ENCODE measurements at places on chromosomes 11 and 22. TPM values are rescaled to one million over a fixed set of nuclear protein-coding genes. Genes with fewer than 3 reads are reported as not detected.

GRCh38 chr11:75858613-75859012 is 43.6 kb downstream of the UVRAG start:
- DNase-seq, result no peak

The RIBC2 gene
- total RNA-seq, result not detected

DNA sequence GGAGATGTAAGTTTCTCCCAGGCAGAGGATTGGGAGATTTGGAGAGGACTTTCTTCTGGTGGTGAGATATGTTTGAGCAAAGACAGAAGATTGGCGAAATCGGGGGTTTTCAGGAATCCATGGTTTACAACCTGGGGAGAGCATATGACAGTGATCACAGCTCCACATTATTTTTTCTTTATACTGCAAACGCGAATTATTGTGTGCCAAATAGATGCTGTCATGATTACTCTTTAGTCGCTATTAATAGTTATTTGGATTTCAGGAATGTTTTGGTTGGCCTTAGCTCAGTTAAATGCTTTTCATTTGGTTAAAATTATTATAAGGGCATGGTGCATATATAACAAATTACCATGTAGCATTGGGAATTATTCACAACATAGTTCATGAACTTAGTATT is 15.2 kb downstream of the ATXN10 start:
- no peak for DNase-seq

The KCNE3 gene
- total RNA-seq, result 1.4 TPM

DNA sequence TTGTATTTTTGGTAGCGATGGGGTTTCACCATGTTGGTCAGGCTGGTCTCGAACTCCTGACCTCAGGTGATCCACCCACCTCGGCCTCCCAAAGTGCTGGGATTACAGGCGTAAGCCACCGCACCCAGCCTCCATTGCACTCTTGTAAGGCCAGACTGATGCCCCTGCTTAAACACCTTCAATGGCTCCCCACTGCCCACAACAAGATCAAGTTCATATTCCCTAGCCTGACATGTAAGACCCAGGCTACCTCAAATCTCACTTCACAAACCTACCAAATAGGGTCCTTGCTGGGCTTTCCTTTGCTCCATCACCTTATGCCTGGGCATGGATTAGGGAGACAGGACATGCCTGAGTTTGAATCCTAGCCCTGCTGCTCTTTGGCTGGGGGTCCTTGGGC is 13.1 kb downstream of the UQCR10 start:
- no peak for DNase-seq

DNA sequence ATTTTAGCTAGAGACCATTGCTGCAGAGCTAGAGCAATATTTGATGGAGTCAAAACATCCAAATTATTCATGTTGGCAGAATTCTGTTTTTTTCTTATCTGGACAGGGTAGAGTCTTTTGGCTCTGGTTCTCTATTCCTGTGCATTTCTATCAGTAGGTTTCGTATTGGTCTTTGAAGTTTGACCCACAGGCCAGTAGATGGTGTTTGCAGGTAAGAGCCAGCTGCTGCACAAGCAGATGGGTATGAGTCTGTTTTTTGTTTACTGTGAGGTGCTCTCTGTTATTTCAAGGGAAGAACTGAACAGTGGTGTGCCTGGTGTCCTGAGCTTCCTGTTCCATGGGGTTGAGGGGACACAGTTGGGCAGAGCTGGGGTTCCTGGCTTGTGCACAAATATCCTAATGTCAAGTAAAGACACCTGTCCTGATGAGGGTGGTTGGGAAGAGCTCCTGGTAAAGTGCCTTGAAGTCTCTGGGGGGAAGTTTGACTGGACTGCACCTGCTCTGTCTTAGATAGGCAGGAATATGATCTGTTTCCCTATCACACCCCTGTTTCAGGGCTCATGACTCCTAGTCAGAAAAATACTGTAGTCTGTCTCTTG is 34.0 kb upstream of the SLC22A25 start:
- no peak for DNase-seq

The MMP8 gene
- not detected for total RNA-seq

The LYVE1 gene
- 254 TPM for total RNA-seq

- DNase-seq, result no peak
Observed at GRCh38 chr11:44445500-44446365, 119.7 kb upstream of the CD82 start.

GRCh38 chr22:25510876-25511275 is 53.6 kb upstream of the GRK3 start:
- no peak for DNase-seq

The B3GAT3 gene
- 42.5 TPM for total RNA-seq

The ZNF215 gene
- total RNA-seq, result 3.7 TPM

DNA sequence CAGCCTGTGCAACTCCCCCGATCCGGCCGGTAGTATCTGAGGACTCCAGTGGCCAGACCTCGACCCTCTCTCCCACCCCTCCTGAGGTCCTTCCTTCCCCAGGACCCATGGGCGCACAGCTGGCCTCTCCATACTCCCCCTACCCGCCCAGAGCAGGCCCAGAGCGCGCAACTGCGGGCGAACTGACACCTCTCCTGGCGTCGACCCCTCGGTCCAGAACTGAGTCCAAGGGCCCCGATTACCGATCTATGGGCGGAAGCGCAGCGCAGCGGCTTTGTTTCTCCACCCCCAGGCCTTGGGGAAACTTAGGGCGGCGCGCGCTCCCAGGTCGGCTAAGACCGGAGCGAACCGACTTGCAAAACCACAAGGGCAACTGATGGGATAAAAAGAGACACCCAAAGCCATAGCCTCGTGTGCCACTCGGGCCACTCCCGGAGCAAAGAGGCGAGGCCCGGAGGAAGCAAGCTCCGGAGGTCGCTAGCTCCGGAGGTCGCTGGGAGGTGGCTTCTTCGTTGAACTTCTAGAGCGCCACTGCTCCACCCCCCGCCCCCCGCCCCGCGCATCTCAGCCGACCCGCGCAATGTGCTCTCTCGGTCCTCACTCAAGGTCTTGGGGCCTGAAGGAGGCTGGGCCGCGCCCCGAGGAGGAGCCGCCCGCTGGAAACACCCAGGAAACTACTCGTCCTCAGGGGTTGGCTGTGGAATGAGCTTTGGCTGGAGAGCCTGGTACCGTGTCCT is 9.8 kb upstream of the ALX4 start:
- DNase-seq, result no peak

DNA sequence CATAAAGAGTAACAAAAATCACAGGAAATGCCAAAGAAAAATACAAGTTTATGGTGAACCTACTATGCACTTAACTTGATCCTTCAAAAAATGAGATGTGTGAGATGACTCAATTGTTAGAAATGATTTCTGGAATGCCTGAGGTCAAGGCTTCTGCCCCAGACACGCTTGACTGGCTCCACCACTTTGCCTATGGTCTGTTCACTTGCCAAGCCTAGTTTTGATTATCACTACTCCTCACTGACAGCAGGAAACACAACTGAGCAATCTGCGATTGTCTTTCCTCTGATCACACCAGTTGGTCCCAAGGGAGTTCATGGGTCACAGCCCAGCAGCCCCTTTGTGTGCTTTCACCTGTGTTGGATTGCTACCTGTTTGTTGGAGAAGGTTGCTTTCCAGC is 20.6 kb upstream of the PRDM10 start:
- DNase-seq, result no peak

GRCh38 chr11:80165744-80166143 is 724.9 kb upstream of the TENM4 start:
- no peak for DNase-seq

DNA sequence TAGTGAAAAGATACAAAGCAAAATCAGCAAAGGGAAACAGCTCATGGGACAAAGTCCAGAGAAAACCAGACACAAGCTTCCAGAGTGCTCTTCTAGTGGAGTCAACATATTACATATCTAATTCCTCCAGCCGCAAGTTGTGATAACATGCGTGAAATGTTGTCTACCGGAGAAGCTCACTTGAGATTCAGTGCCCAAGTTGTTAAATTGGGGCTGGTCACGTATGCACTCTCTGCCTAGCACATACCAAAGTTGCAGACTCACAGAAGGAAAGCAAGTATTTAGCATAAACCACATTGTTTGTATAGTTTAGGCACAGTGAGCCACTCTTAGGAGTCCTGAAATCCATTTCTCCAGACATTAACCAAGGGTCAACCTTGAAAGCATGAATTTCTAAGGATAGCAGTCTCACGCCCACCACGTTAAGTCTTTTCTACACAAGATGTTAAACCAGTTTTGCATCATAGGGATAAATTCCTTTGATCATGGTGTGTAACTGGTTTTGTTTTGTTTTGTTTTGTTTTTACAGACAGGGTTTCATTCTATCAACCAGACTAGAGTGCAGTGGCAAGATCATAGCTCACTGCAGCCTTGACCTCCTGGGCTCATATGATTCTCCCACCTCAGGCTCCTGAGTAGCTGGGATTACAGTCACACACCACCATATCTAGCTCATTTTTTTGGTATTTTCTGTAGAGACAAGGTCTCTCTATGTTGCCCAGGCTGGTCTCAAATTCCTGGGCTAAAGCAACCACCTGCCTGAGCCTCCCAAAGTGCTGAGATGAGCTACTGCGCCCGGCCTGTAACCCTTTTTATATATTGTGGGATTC is 39.5 kb upstream of the EP300 start:
- no peak for DNase-seq

DNA sequence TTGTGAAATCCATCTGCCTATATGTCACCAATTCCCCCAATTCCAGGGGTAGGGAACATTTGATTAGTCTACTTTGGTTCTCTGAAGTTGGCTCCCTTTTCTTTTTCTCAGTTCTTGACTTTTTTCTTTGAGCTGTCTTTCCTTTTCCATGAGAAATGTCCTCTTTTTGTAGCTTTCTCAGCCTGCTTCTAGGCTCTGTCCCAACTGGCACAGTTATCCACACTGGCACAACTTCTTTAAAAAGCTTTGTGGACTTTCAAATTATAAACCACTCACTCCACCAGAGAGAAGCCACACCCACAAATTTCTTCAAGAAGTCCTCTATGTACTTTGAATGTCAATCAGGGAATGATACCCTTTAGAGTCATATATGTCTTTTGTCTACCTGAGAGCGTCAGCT is 100.5 kb downstream of the TTC17 start:
- DNase-seq, result no peak

DNA sequence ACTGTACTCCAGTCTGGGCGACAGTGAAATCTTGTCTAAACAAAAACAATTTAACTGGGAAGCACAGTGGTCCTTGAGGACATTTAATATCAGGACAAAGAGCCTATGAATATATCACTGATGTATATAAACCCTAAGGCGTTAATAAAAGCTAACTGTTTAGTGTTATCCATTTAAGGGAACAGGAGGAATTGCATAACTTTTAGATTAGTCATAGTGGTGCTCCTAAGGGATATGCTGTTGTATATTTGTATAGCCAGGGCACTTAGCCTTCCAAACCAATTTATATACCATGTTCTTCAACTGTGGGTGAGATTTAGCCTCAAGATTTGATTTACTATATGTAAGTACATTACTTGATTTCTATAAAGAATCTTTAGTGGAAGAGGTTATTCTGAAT is 3.0 kb upstream of the CHEK1 start:
- no peak for DNase-seq

DNA sequence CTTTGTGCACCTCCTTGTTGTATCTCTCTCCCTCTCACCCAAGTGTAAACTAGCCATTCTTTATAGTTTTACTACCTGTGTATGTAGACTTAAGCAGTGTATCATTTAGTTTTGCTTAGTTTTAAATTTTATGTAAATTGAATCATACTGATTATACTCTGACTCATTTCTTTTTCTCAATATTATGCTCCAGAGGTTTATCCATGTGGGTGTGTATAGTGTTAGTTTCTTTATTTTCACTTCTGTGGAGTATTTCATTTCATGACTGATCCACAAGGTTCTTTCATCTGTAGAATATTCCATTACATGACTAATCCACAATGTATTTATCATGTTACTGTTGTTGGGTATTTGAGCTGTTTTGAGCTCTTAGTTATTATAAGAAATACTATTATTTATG is 62.0 kb downstream of the CCDC34 start:
- no peak for DNase-seq

DNA sequence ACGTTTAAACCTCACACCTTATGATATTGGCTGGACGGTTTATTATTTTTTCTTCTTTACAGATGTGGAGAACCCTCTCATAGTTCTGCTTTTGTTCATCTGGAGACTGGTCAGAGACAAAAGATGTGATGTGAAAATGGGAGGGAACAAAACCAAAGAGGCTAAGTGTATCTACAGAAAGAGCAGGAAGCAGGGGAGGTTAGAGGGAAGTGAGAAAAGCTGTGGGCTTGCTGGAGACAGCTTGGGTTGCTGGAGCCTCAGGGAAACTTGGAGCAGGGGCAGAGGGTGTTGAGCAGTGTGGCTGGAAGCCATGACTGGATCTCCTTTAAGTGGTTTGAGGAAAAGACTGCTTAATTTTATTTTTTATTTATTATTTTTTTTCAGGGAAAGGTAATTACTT is 79.0 kb upstream of the SNX19 start:
- DNase-seq, result no peak

The CECR2 gene
- total RNA-seq, result 1.2 TPM

GRCh38 chr11:2711161-2711560 is 11.4 kb upstream of the KCNQ1OT1 start:
- no peak for DNase-seq

The SLC15A3 gene
- total RNA-seq, result 8.8 TPM

- DNase-seq, result no peak
Observed at GRCh38 chr22:44632541-44633396, 69.2 kb upstream of the PRR5 start.

GRCh38 chr11:11701070-11701469 is 79.3 kb upstream of the GALNT18 start:
- no peak for DNase-seq

The APOA1 gene
- total RNA-seq, result not detected

The PHF21B gene
- not detected for total RNA-seq

The CCDC188 gene
- 17.3 TPM for total RNA-seq

The CEP57 gene
- total RNA-seq, result 17.3 TPM

The SPDYC gene
- not detected for total RNA-seq

GRCh38 chr11:131582021-131582525 is 211.7 kb downstream of the NTM start:
- no peak for DNase-seq

GRCh38 chr11:64245797-64246620 is 734 bp downstream of the PPP1R14B start:
- DNase-seq, result no peak

The ZFTA gene
- total RNA-seq, result 23.2 TPM

GRCh38 chr22:46081036-46081830 is 69.1 kb upstream of the PPARA start:
- DNase-seq, result no peak

- no peak for DNase-seq
Observed at GRCh38 chr11:87539596-87539995, 501.9 kb downstream of the TMEM135 start.

All from glomerular endothelial cell (primary cell).